ENCODE measurements at places on chromosomes 7 and 10.

DNA sequence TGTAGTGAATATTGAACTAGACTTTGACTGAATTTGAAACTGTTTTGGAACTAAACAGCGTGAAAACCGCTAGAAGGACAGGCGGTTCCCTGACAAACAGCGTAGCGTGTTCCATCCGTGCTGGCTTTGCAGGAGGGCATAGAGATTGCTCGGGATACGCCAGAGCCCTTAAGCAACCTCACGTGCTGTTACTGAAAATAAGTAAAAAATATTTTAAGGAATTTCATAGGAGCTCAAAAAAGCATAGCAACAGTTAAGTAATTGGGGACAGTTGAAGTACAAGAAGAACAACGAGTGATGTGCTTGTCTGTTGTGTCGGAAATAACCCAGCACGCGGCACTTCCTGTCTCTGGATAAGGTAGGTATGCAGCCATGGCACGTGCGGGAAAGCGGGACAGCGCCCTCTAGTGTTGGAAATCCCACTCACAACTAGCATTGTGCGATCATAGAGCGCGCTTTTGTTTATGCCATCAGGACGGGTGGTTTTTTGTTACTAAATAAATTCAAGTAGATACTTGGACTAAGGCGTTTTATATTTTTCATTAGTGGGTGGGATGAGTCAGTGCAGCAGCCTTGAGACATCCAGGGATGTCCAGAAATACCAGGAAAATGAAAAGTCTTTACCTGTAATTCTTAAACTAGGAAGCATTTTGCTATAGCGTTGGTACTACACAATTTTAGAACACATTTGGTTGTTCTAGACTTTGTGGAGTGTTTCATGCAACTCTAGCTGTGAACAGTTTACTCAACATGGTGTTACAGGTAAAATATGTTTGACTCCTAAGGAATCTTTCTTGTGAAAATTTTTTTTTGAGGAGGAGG, 50.4 kb downstream of the DNAJB6 start:
- DNase-seq: no peak

DNA sequence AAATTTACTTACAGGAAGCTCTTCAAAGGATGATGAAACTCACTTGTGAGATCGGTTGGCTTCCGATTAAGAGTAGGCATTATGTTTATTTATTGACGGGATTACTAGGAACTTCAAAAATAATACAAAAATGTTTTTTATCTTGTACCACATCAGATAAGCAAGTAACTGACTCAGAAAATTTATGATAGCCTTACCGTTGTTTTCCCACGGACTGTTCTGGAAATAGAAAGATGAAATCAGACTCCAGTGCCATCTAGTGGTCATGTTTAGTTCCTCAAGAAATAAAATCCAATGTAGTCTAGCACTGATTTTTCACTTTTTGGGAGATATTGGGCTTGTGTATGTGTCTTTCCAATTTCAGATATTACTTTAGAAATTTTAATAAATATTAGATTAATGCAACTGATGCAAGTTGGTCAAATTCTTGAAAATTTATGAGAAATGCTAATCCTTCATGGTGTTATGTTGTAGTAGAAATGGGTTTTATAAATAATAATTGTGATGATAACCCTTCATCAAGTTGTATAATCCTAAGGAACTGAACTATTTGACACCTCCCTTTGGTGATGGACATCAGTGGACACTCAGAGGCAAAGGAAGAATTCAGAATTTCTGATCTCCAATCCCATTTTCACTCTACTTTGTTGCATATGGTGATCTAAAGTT, 168.8 kb downstream of the TMEM26 start:
- DNase-seq: no peak

DNA sequence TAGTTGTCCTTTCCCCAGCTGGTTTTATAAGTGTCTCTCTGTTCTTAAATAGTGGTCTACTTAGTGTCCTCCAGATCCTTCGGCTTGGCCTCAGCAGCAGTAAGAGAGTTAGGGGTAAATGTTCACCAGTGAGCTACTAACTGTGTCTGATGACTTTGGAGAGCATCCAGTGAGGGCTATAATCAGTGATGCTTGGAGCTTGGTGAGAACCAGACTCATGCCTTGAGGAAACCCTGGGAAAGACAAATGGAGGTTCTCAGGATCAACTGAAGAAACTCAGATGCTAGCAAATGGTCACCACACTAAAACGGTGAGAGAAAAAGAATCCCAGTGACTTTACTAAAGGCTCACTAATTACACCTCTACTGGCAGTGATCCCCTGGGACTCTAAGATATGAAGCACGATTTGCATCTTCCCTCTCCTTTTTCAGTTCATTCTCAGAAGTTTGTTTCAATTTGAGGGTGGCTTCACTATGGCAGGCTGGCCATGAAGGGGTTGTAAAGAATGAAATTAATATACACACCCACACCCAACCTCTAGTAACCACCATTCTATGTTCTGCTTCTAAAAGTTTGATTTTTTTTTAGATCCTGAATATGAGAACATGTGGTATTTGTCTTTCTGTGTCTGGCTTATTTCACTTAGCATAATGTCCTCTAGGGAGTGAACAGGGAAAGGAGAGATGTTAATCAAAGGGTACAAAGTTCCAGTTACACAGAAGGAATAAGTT, 177.9 kb downstream of the PDE1C start:
- no peak for DNase-seq

DNA sequence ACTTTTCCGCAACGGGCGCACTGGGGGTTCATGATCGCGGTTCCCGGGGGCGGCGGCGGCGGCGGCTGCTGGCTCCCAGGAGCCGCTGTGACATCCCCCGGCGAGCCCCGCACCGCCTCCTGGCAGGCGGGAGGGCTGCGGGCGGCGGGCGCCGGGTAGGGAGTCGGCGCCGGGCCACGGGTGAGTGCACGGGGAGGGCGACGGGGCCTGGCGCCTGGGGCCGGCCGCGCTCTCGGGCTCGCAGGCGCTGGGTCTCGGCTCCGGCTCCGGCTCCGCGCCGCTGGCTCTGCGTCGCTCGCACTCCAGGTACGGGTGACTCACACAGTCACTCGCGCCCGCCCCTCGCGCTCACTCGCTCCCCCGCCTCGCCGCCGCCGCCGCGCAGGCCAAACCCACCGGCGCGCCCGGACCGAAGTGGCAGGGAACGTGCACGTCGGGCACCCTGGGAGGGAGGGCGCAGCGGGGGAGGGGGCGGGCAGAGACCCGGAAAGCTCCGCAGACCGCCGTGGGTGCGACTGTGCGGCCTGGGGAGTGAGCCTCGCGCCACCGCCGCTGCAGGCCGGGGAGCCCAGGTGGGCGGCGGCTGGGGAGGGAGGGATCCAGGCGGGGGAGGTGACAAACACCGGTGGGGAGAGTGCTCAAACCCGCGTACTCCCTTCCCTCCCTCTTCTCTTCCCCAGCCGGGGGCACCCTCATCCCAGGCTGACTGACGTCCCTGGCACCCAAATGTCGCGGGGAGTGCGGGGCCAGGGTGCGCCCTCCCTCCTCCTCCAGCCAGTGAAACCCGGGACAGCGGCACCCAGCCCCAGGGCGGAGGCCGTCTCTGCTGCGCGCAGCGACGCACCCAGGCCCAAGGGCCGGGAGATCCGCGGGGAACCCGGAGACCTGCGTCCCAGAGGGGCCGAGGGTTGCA, 276.9 kb upstream of the NEBL start:
- peak; percentile 69 for DNase-seq
